EH (cell line): ENCODE measurements at places on chromosomes 5 and 9.
A peak's percentile ranks its signal among the peaks of the same experiment; 100 is the strongest.

- DNase-seq = no peak
Measured at GRCh38 chr5:94082405-94082804, 341.0 kb upstream of the POU5F2 start.

- peak; percentile 88 for DNase-seq
Measured at GRCh38 chr9:78559449-78559885, 262.5 kb downstream of the PSAT1 start.

DNA sequence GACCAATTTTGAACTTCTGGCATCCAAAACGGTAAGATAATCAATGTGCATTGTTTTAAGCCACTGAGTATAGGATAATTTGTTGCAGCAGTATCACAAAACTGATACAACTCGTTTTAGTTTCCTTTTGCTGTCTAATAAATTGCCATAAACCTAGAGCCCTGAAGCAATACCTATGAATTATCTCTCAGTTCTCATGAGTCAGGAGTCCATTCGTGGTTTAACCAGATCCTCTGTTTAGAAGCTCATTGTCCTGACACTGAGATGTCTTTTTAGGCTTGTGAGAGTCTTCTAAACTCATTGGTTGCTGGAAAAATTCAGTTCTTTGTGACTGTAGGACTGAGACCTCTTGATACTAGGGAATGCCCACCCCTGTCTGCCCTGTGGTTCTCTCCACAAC lies 262.9 kb downstream of the SEMA5A start:
- peak; percentile 52 for DNase-seq

GRCh38 chr5:164358531-164359259 lies 853.3 kb downstream of the MAT2B start:
- no peak for DNase-seq

- DNase-seq = no peak
Measured at GRCh38 chr5:6407558-6408259, 29.4 kb upstream of the MED10 start.

GRCh38 chr9:135437259-135437658 lies 42.3 kb upstream of the PPP1R26 start:
- DNase-seq = no peak

- peak; percentile 97 for DNase-seq
Measured at GRCh38 chr5:73796164-73797131, 170.5 kb downstream of the ARHGEF28 start.

- DNase-seq = no peak
Measured at GRCh38 chr5:81140441-81140840, 92.7 kb upstream of the CKMT2 start.

DNA sequence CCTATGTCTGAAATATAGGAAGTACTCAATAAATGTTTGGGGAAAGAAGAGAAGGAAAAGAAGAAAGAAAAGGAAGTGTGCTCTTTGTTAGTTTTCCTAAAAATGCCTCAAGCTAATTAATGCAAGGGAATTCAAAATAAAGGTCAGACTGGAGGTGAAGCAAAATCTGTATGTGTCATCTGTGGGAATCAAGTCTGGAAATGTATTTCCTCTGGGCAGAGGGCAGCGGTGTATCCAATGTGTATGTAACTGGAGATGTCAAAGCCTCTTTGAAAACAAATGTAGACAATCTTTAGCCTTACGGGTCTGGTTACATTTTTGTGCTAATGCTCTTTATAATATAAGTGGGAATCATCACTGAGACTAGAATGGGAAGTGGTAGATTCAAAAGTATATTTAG lies 471.4 kb downstream of the MAN2A1 start:
- no peak for DNase-seq

DNA sequence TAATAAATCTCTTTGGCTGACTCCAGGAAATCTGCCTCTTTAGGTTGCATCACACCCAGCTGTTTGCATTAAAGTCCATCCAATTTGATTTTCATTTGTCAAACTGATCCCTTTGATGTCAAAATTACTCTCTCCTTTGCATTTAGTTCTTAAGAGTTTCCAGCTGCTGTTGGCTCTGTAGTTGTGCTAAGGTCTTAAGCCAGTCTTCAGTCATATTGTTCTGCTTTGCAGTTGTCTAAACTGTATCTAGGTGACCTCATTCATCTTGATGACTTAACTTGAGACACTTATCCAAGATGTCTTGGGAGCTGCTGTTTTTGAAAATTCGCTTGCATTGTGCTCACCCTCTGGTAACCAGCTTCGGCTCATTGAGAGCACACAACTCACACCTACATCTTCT lies 386.9 kb upstream of the TLE4 start:
- DNase-seq = no peak

- DNase-seq = no peak
Measured at GRCh38 chr9:35892051-35892450, 14.0 kb upstream of the HRCT1 start.

- no peak for DNase-seq
Measured at GRCh38 chr5:61951295-61951694, 354.7 kb upstream of the KIF2A start.

- no peak for DNase-seq
Measured at GRCh38 chr5:151281001-151281639, 22.4 kb downstream of the SLC36A3 start.

DNA sequence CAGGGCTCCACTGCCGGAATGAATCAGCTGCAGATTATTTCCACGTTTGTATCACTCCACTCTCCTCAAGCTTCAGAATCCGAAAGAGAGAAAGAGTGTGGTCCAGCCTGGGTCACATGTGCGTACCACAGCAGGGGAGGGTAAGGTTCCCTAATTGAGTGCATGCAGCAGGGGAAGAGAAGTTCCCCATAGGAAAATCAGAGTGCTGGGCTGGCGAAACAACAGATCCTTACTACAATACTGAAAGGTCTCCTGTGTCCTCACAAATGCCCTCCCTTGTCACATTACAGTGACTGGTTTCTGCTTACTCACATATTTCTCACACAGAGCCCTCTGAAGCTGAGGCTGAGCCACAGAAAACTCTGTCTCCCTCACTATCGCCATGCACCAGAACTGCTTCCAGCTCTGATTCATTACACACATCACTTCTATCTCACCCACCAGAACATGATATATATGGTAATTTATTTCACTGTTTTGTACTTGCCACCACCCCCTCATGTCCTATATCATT lies 532.2 kb upstream of the TUSC1 start:
- peak; percentile 60 for DNase-seq

DNA sequence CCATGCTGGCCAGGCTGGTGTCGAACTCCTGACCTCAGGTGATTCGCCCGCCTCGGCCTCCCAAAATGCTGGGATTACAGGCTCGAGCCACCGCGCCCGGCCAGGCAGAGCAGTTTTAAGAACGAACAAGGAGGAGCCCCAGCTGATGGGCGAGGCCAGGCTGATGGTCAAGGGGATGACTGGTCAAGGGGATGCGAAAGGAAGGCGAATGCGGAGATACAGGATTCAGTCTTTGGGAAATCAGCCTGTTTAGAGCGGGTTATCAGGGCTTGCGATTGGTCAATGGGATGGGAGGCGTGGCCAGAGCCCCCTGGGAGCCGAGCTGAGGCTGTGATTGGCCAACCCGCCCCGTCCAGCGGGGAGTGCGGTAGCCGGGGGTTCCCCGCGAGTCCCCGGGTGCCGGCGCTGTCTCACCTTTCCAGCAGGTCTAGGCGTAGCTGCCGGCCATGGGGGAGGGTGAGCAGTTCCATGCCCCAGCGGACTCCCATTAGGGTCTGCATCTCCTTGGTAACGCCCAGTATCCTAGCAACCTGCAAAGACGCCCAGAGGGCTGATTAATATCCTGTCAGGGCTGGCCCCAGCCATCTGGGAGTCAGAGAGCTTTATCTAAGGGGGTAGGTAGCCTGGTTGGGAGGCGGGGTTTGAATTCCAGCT lies 7.5 kb upstream of the TOR2A start:
- peak; percentile 89 for DNase-seq

- no peak for DNase-seq
Measured at GRCh38 chr5:7855611-7856010, 4.7 kb upstream of the CFAP90 start.

DNA sequence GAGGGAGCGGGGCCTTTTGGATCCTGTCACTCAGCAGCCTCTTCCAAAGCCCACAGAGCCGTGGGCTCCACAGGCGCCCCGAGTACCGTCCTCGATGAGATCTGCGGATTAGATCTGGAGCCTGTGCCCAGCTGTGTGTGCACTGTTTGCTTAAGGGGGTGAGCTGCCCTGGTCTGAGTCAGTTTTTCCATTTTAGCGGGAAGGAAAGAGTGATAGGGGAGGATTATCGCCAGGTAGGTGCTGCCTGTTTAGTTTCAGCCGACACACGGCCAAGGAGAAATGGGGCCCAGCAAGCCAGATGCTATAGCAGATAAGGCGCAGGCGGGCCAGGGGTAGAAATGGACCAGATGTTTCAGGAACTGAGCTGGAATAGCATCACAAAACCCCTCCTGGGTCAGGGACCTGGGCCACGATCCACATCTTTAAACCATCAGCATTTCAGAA lies 18.1 kb downstream of the COL5A1 start:
- no peak for DNase-seq

GRCh38 chr5:150149618-150150017 lies 6.0 kb downstream of the PDGFRB start:
- DNase-seq = no peak

- DNase-seq = peak; percentile 50
Measured at GRCh38 chr5:177310757-177311391, 824 bp downstream of the MXD3 start.

GRCh38 chr5:1134478-1134877 lies 22.6 kb upstream of the SLC12A7 start:
- no peak for DNase-seq

- DNase-seq = peak; percentile 34
Measured at GRCh38 chr9:128886211-128886891, 4.4 kb downstream of the LRRC8A start.
